ENCODE measurements at places on chromosomes 7 and 10. TPM values are rescaled to one million over a fixed set of nuclear protein-coding genes. Genes with fewer than 3 reads are reported as not detected.

Gene HOXA11
- polyA plus RNA-seq: not detected

Gene FAM25C
- polyA plus RNA-seq: not detected

Gene GNB2
- 3.8 TPM for polyA plus RNA-seq

Gene SAP25
- not detected for polyA plus RNA-seq

Gene LYZL2
- not detected for polyA plus RNA-seq

All from Purkinje cell (primary cell).